AG04450 (cell line): ENCODE measurements at places on chromosomes 2 and 18.

- no peak for DNase-seq
Observed at GRCh38 chr2:85930129-85931124, 41.6 kb upstream of the ST3GAL5 start.

- no peak for DNase-seq
Observed at GRCh38 chr2:230068016-230068650, 591 bp downstream of the SLC16A14 start.

DNA sequence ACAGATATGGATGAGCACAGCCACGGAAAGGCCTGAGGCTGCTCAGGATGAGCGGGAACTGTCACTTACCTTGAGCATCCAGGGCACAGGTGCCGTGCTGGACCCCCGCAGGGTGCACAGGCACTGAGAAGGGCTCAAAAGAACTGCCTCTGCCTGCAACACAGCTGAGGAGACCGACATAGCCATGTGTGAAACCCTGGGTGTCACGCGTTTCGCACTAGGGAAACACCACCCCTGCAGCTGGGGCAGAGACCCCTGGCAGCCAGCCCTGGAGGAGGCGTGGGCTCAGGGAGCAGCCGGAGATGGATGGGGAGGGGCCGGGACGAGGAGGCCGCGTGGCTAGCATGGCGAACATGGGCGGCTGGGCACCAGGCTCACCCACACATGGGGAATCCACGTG, 228.9 kb downstream of the EIPR1 start:
- DNase-seq = no peak

- no peak for DNase-seq
Observed at GRCh38 chr2:158647436-158648231, 147.5 kb upstream of the DAPL1 start.

DNA sequence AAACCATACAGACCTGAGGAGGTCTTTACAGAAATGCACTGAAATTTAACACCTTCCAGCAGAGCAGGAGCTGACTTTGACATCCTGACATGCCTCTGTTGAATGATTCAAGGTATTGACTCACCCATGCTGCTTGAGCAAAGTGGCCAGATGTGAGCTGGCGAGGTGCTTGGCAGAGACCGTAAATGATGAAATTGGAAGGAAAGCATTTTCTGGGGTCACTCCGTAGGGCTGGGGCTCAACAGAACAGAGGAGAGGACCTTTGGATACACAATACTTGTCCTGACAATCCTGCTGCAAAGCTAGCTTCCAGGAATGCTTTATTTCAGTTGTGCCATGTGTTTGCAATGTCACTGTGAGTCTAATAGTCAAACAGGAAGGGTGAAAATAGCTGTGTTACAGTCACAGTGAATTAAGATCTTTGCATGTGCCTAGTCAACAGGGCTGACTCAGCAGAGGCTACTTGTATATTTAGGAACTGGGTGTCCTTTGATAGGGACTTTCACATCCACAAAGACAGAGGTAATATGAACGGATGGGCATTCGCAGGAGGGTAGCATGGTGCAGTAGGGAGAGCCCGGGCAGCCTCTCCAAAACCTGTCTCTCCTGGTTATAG, 31.6 kb upstream of the NCK2 start:
- DNase-seq = no peak

GRCh38 chr2:241223211-241224017, 34.9 kb downstream of the ANO7 start:
- DNase-seq = no peak

DNA sequence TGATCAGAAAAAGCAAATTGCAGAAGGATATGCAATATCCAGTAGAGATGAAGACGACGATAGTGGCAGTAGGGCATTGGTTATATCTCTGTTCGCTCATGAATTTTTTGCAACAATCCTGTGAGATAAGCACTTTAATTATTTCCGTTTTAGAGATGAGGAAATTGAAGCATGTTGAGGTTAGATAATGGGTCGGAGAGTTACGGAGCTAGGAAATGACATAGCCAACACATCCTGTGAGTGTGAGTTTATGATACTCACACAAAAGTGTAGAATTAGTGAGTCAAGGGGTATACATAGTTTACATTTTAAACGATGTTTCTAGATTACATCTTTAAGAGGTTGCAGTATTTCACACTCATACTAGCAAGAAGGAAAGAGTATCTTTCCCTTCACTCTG, 123.1 kb upstream of the ARL4C start:
- no peak for DNase-seq

- no peak for DNase-seq
Observed at GRCh38 chr2:121008975-121009374, 273.3 kb downstream of the GLI2 start.
